ENCODE measurements at places on chromosomes 4 and X.

DNA sequence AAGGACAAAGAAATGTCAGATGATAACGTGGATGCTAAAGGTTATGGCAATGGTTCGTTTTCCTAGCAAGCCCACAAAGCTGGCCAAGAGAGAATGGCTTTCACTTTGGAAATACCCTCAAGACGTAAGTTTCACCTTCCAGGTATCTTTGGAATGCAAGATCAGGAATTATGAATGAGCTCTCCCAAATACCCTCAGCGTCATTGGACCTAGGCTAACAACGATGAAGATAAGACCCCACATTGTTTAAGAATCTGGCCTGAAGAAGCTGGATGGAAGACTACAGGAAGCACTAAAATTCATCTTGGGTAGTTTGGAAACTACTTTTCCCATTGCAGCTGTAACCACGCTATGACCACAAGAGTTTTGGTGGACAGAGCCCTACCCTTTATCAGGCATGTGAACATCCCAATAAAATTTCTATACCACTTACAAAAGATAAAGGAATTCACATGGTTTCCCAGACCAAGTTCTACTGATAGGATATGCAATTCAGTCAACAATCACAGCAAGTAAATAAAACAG is 111.9 kb downstream of the KDR start:
- DNase-seq, result no peak

- no peak for DNase-seq
Observed at GRCh38 chrX:120452131-120452530, 17.0 kb downstream of the LAMP2 start.

DNA sequence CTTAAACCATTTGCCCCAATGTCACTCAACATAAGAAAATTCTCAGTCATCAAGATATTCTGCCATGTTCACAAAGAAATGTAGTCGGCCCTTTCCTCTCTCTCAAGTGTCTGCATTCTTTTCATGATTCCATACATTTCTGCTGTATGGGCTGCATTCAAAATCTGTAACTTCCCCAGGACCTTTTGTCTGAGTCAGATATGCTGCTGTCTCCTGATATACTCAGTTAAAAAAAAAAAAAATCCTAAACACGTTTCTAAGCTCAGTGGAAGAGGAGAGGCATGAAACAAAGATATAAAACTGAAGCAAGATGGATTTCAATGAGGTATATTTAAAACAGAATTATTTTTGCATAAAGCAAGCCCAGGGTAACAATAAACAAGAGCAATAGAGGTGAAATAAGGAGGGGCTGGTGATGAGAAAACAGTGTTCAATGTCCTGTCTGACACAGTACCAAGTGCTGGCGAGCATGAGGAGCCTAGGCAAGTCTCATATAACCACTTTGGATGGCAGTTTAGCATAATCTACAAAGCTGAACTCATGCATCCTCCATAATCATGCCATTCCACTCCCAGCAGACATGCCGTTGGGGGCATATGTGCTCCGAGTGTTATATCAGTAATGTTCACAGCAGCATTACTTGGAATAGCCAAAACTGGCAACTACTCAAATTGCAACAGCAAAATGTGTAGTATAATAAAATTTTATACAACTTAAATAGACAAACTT is 76.7 kb downstream of the MANBA start:
- no peak for DNase-seq

GRCh38 chr4:25865586-25865985 is 2.8 kb upstream of the SEL1L3 start:
- DNase-seq, result no peak

DNA sequence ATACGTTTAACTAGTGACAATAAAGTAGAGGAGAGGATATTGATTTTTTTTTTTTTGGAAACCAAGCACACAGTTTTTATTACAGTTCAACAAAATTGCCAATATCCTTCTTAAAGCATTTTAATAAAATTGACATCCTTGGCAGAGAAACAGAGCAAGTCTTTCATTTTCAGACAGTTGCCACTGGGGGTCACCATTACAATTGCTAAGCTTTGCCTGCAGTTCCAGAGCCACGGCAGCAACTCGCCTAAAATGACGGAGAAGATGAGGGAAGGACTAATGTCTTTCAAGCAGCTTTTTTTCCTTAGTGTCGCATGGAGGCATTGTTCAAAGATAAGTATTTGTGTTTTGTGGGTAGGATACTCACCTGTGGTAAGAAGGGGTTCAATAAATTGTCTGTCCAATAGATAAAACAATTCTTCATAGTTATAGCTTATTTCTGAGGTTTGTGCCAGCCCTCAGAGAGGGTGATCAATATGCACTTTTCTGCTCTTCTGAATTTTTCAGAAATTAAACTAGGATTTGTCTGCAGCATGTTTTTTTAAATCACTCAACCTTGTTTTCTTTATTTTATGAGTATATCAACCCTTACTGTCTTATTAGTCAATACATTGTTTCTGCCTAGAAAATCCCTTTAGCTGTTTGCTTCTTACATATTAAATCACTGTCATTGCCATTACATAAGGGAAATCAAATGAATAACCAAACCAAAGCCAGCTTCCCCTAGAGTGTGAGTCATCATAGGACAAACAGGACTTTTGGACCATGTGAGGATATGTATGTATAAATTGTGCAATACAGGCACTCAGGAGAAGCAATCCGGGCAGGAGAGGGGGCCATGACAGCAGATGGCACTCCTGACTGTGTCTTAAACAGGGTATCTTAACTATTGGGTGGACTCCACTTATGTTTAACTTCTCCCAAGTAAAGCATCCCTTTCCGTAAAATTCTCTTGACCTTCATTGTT is 508.1 kb upstream of the ARX start:
- DNase-seq, result no peak

GRCh38 chrX:16208601-16209000 is 41.3 kb downstream of the MAGEB17 start:
- no peak for DNase-seq

- DNase-seq, result no peak
Observed at GRCh38 chr4:102444752-102445151, 56.4 kb upstream of the NFKB1 start.

DNA sequence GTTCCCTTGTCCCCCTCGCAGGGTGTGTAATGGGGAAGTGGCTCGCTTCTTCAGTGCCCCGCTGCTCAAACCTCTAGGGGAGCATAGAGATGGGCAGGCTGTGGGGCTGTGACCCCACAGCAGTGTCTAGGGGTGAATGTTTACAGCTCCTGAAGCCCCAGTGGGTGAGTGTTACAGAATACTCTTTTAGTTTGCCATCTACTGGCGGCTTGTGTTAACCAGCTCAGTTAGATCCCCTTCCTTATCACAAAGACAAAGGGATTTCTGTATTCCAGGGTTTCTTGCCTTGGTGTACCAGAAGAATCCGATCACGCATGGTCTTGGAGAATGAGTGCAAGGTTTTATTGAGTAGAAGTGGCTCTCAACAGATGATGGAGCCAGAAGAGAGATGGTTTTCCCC is 108.1 kb upstream of the IQCM start:
- no peak for DNase-seq

DNA sequence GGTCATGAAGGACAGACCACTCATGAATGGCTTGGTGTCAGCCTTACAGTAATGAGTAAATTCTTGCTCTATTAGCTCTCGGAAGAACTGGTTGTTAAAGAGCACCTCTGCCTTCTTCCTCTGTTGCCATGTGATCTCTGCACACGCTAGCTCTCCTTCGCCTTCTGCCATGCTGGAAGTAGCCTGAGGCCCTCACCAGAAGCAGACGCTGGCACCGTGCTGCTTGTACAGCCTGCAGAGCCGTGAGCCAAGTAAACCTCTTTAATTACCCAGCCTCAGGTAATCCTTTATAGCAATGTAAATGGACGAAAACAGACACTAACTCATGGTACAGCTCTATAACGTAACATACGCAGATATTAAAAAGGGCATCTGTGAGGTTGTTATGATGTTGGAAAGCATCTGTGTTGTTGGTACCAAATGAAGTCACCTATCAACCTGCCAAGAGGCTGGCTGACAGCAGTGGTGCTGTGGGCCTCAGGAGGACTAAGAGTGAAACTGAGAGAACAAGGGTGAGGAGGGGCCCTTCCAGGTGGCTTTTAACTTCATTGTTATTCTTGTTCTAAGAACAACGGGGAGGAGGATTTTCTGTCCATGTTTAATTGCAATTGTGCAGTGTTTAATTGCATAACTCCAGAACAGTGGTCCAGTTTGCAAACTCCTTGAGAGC is 69.2 kb downstream of the CRMP1 start:
- DNase-seq, result no peak

- DNase-seq, result no peak
Observed at GRCh38 chr4:99991741-99992140, 41.7 kb upstream of the H2AZ1 start.

DNA sequence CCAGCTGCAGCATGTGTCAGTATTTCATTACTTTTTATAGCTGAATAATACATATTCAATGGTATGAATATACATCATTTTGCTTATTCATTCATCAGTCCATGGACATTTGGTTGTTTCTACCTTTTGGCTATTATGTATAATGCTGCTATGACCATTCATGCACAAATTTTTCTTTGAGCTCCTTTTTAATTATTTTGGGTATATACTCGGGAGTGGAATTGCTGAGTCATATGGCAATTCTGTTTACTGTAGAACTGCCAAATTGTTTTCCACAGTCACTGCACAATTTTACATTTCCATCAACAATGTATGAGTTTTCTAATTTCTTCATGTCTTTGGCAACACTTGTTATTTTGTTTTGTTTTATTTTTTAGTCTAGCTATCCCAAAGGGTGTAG is 405.9 kb upstream of the PITX2 start:
- no peak for DNase-seq

GRCh38 chr4:2341261-2341841 is 77.1 kb downstream of the ZFYVE28 start:
- no peak for DNase-seq

All from stimulated activated CD8-positive, alpha-beta memory T cell treated with anti-CD3 and anti-CD28 coated beads, Interleukin-7, amount 100 ng/mL, for 1 hour (primary cell).